Activated T-cell treated with anti-CD3 and anti-CD28 coated beads, Interleukin-2, amount 50 U/mL, for 48 hours (primary cell): ENCODE measurements at places on chromosomes 1 and 21.

GRCh38 chr1:201153474-201154388, 543 bp downstream of the TMEM9 start:
- DNase-seq: no peak

DNA sequence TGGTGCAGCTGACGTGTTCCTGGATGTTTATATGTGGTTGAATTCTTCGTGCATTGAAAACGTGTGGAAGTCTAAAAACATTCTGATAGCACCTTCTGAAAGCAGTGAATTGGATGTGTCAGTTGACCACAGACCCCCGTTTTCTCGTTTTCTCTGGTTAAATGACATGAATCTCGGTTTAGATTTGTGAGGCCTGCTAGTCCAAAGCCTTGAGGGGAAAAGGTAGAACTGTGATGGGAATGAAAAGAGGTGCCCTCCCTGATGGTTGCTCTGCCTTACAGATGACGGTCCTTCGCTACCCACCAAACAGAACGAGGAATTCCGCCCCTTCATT, 8.9 kb downstream of the RER1 start:
- DNase-seq: no peak

DNA sequence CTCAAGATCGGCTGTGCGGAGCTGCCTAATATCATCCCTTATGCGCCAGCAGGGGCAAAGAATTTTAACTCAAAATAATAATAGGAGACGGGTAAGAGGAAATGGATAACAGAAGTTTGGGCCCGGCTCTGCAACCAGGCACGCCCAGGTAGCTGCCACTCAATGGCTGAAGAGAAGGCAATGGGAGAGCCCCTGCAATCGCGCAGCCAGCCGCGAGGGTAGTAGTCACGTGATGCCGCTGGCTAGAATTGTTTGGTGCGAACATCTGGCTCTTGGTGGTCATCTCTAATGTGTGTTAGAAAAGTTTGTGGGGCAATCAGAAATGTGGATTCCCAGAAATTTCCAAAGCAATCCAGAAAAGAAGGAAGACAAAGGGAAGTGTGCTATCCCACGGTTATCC, 12.3 kb downstream of the BARHL2 start:
- no peak for DNase-seq

- DNase-seq: no peak
These were observed 492 bp downstream of the HLX start for GRCh38 chr1:220879509-220880361.

GRCh38 chr1:220809704-220810103, 23.0 kb downstream of the MTARC1 start:
- DNase-seq: no peak

- no peak for DNase-seq
These were observed 537.8 kb downstream of the SMYD3 start for GRCh38 chr1:245969283-245969682.
